CD4-positive, alpha-beta T cell treated with Interleukin-4 for 4 hours (primary cell): ENCODE measurements at places on chromosomes 12 and 14.

DNA sequence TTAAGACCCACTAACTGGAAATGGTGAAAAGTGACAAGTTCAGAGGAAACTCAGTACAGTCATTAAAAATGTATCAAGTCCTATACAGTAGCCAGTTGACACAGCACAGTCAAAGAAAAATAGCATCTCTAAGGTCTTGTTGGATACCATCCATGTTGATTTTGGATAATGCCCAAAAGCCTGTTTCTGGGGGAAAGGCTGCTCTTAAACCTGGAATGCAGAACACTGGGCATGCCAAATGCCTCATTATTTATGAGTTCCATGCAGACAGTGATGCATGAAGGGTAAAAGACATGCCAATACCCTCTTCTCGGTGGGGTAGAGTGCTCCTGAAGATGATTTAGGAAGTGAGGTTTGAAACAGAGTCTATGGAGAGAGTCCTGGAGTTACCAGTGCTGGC, 29.6 kb downstream of the KCNK13 start:
- no peak for DNase-seq

GRCh38 chr14:20583908-20584307, 3.9 kb downstream of the RNASE11 start:
- no peak for DNase-seq

GRCh38 chr14:53896726-53897125, 59.9 kb downstream of the BMP4 start:
- no peak for DNase-seq

- no peak for DNase-seq
These were observed 4.5 kb downstream of the AJUBA start for GRCh38 chr14:22977684-22978486.

DNA sequence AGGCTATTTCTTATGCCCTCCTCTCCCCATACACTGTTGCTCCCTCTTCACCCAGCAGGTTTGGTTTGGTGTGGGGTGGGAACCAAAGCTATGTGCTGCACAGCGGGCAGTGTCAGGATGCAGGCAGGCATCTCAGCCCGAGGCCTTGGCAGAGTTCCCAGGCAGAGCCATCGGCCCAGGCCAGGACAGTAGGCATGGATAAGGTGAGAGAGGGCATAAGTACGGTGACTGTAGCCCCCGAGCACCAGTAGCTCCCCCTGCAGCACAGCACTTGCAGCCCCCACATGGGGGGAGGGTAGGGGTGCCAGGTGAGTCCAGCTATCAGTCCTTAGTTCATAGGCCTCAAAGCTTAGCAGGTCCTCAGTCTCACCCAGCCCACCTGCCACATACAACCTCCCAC, 7.2 kb downstream of the KLHL33 start:
- no peak for DNase-seq

- no peak for DNase-seq
These were observed 206.5 kb upstream of the EEA1 start for GRCh38 chr12:93135286-93136239.

GRCh38 chr12:112473056-112473455, 54.3 kb downstream of the PTPN11 start:
- DNase-seq, result no peak

- DNase-seq, result no peak
These were observed 8.8 kb downstream of the BCL7A start for GRCh38 chr12:122030424-122031035.

GRCh38 chr14:61573748-61574513, 121.4 kb upstream of the HIF1A start:
- no peak for DNase-seq
